ENCODE measurements at places on chromosomes 3 and 15. TPM values are rescaled to one million over a fixed set of nuclear protein-coding genes. Genes with fewer than 3 reads are reported as not detected.

Gene STRC
- total RNA-seq, result 0.06 TPM

Gene STX19
- not detected for total RNA-seq

- DNase-seq, result no peak
Observed at GRCh38 chr15:75900577-75900976, 3.1 kb upstream of the FBXO22 start.

GRCh38 chr3:113847664-113848461 lies 9.3 kb downstream of the GRAMD1C start:
- no peak for DNase-seq

- DNase-seq, result no peak
Observed at GRCh38 chr3:62723914-62724217, 151.3 kb downstream of the CADPS start.

- DNase-seq, result no peak
Observed at GRCh38 chr15:63913786-63914315, 80.1 kb upstream of the HERC1 start.

Measured in esophagus muscularis mucosa (tissue), 4 donors.